ENCODE measurements at places on chromosomes 12 and 14.
A peak's percentile ranks its signal among the peaks of the same experiment; 100 is the strongest.

DNA sequence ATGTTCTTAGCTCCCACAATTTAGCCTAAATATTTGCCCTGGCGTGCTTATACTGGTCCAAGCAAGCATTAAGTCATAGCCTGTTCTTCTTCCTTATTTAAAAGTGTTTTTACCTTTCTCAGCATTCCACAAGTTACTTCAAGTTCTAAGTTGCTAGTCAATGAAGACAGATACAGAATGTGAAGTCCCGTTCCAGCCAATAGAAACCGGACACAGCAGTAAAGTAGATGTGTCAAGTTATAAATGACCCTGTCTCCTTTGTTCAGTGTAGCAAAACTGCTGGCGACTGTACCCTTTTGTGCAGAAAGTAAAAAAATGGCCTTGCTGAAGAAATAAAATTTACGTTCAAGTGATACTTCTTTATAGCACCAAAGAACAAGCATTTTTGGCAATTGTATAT lies 3.9 kb downstream of the SNAPC1 start:
- DNase-seq, result no peak

DNA sequence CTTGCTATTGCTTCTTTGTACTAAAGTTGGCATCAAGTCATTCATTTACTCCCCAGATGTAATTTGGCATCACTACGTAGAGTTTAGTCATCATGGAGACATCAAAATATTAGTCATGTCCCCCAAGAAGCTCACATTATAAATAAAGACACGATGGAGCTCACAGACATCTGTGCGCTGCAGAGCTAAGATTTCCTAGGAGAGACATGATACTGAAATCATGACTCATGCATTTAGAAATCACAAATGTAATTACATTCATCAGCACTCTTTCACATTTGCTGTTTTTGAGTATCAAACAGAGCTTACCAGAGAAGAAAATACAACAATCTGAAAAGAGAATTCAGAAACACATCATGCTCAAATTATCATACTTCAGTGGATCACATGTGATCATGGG lies 169.8 kb downstream of the LRIG3 start:
- DNase-seq, result no peak

GRCh38 chr14:91249841-91250616 lies 5.5 kb upstream of the GPR68 start:
- peak; percentile 36 for DNase-seq

DNA sequence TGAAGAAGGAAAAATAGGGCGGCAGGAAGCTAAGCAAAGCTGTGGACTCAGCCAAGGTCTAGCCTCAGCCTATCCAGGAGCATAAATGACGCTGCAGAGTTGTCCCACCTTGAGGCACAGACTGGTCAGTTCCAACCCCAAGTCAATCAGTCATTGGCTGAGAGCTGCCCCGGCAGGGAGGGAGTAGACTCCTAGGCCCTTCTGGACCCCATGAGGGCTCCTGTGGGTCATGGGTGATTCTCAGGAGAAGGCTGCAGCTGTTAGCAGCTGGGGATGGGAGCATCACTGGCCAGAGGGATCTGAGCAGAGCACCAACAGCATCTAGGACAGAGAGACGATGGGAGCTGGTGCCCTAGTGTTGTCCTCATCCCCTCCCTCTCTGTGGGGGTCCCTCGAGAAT lies 51.8 kb upstream of the ESRRB start:
- DNase-seq, result no peak

DNA sequence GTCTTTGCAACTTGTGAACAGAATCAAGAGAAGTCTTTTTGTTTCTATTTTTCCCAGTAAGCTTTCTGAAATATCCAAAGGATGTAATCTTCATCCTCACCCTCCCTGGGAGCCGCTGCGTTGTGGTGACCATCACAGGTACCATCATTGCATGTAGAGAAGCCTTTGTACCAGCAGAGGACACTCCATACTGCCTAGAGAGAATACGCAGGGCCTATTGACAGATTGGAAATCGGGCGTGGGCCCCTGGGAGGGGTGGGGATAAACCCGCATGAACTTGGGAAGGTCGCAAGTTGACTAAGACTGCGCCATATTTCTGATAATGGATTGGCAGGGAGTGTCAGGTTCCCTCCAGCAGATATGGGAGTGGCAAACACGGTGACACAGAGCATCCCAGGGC lies 12.7 kb downstream of the KRT1 start:
- DNase-seq, result no peak
